Esophagus squamous epithelium (tissue), 5 donors: ENCODE measurements at places on chromosomes 3 and 15. TPM values are rescaled to one million over a fixed set of nuclear protein-coding genes. Genes with fewer than 3 reads are reported as not detected.

- no peaks in the 10 kb centered on the region for H3K36me3 ChIP-seq
- H3K4me3 ChIP-seq = no peak overlapping the region
- DNase-seq = no peak
- H3K27ac ChIP-seq = peak overlapping the region; percentile 64
Measured at GRCh38 chr3:197458906-197459470, 96.8 kb downstream of the BDH1 start.

DNA sequence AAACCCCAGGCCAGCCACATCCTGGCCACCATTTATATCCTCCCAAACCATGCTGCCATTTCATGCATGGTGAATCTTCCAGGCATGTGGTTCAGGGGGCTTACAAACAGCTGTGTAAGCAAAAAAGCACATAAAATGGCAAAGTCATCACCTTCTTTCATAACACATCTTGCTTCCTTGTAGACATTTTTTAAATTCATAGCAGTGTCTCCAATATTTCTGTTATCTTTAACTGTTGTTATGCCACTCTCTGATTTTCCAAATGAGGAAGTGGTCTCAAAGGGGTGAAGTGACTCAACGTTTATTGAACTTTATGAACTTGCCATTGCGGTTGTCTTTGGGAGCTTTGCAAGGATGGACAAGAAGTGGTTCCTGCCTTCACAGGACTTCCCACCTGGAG, 264.4 kb downstream of the MEX3B start:
- H3K4me1 ChIP-seq = no peaks in the 10 kb centered on the region
- H3K27ac ChIP-seq = no peak overlapping the region
- no peaks in the 10 kb centered on the region for H3K36me3 ChIP-seq
- no peak overlapping the region for H3K4me3 ChIP-seq
- DNase-seq = no peak

DNA sequence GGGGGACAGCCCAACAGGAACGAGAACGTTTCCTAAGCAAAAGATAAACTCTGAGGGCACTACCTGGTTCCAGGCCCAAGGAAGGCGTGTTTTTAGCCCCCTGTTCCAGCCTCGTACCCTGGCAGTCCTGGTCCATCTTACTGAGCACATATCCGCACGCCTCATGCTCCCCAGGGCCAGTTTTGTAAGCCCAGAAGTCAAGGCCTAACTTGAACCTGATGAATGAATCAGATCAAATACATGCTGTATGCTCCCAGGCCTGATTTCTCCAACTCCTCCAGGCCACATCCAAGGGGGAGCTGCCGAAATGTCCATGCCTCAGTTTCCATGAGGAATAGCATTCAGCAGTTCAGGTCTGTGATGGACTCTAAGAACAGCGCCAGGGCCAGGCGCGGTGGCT, 14.3 kb upstream of the DOCK3 start:
- H3K4me1 ChIP-seq = no peaks in the 10 kb centered on the region
- no peaks in the 10 kb centered on the region for H3K36me3 ChIP-seq
- no peak overlapping the region for H3K27ac ChIP-seq
- H3K27me3 ChIP-seq = no peaks in the 10 kb centered on the region
- no peak overlapping the region for H3K4me3 ChIP-seq

The OXTR gene
- total RNA-seq = 4.7 TPM

GRCh38 chr3:38662544-38662943, 13.1 kb upstream of the SCN5A start:
- H3K4me3 ChIP-seq = no peak overlapping the region
- H3K27ac ChIP-seq = no peak overlapping the region
- no peaks in the 10 kb centered on the region for H3K4me1 ChIP-seq

The PLSCR2 gene
- not detected for total RNA-seq

The CLEC3B gene
- 28.8 TPM for total RNA-seq

GRCh38 chr3:90136456-90137191, 1029.2 kb downstream of the EPHA3 start:
- no peaks in the 10 kb centered on the region for H3K36me3 ChIP-seq
- H3K27me3 ChIP-seq = no peaks in the 10 kb centered on the region
- no peak overlapping the region for H3K27ac ChIP-seq
- no peak overlapping the region for H3K4me3 ChIP-seq
- no peak for DNase-seq

DNA sequence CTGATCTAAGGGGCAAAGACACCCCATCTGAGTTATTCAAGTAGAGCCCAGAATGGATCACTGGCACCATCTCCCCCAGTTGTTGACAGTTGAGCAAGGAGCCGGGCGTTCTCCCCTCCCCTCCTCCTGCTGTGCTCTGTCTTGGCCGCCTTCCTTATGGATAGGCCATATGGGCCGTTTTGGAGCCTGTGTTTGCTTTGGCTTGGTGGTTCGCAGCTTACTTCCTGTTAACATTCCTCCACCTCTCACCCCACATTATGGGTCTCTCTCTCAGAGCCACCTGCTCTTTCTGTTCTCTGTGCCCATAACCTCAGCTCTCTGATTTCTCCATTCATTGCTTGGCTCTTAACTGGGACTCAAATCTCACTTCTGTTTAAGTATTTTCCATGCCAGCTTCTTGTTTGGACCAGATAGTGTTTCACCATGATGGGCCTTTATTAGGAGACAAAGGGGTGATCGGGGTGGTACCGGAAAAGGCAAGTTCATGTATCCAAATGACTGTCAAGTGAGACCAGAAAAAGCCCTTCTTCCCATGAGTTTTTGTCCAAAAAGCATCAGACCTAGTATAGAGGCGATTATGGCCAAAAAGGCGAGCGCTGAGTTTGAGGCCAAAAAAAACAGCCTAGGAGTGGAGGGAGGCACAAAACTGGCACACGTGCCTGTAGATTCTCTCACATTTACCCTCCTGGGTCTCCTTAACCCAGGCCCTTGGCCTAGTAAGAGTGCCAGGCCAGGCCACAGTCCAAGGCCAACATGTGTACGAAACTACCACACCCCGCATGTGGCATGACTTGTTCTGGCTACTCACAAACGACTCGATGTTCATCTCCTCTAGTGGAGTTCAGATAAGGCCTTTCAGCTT, 62.6 kb downstream of the DUT start:
- no peak overlapping the region for H3K4me3 ChIP-seq
- no peaks in the 10 kb centered on the region for H3K27me3 ChIP-seq
- peak overlapping the region; percentile 83 for H3K27ac ChIP-seq
- peaks cover 87% of the 10 kb centered on the region for H3K4me1 ChIP-seq
- DNase-seq = no peak

The ARPP19 gene
- 44.1 TPM for total RNA-seq

The COL8A1 gene
- total RNA-seq = 2.3 TPM

GRCh38 chr15:72991026-72991425, 61.2 kb upstream of the NEO1 start:
- peaks cover 10% of the 10 kb centered on the region for H3K4me1 ChIP-seq
- no peak for DNase-seq
- H3K27me3 ChIP-seq = no peaks in the 10 kb centered on the region
- no peak overlapping the region for H3K4me3 ChIP-seq
- no peak overlapping the region for H3K27ac ChIP-seq
- no peaks in the 10 kb centered on the region for H3K36me3 ChIP-seq

DNA sequence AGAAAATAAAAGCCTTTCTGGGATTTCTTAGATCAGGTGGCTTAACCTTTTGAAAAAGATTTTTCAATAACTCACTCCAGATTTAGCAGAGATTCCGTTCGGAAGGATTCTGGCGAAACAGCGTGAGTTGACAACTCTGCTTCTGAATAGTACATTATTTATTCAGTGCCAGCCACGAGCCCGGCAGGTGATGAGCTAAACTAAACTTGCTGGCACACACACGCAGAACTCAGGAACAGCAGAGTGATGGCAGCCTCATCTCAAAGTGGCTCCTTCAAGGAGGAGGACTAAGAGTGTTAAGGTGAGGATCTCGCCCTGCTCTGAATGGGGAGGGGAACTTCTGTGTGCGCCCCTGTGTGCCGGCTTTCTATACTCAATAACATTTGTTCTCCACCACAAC, 114.3 kb downstream of the FAM43A start:
- H3K27ac ChIP-seq = no peak overlapping the region
- H3K4me3 ChIP-seq = no peak overlapping the region
- H3K36me3 ChIP-seq = no peaks in the 10 kb centered on the region
- DNase-seq = no peak
- H3K27me3 ChIP-seq = no peaks in the 10 kb centered on the region

The VWA5B2 gene
- total RNA-seq = not detected

GRCh38 chr3:4943549-4943948, 35.7 kb upstream of the BHLHE40 start:
- H3K4me1 ChIP-seq = no peaks in the 10 kb centered on the region
- no peaks in the 10 kb centered on the region for H3K36me3 ChIP-seq
- H3K4me3 ChIP-seq = no peak overlapping the region
- H3K27me3 ChIP-seq = no peaks in the 10 kb centered on the region
